Anterior cingulate cortex (tissue), 58 donors: ENCODE measurements at places on chromosomes 1 and 21.

- no peak for DNase-seq
Measured at GRCh38 chr1:116508984-116509980, 61.5 kb downstream of the CD58 start.

- no peak for DNase-seq
Measured at GRCh38 chr1:1170215-1171091, 3.2 kb upstream of the TTLL10 start.

DNA sequence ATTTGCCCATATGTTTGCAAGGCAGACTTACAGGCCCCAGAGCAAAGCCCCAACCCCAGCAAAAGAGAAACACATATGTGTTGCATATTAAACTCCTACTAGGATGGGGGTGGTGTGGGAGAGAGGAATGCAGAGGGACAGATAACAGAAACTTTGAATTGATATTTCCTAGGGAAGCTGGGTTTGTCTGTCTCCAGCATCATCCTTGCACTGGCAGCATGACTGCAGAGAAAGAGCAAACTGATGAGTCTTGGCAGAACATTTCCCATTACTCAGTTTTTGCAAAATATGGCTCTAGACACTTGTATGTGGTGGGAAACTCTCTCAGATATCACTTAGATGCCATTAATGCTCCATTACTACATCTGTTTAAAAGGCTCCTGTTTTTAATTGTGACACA lies 43.8 kb upstream of the MARK1 start:
- DNase-seq, result no peak

DNA sequence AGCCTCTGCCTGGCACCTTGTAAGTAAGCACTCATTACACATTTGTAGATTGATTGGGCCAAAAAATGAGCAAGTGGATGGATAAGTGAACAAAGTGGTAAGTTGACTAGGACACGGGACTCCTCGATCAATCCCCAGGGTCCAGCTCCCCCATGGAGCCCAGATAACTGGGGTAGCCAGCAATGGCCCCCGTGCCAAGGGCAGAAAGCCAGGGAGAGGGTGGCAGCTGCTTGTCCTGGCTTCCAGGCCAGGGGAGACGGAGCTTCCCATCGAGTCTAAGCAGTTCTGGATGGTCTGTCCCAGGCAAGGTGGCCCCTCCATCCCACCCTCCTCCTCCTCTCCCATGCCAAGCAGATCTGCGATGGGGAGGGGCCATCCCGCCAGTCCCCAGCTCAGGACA lies 91.4 kb downstream of the SPSB1 start:
- no peak for DNase-seq

GRCh38 chr21:27595716-27596115 lies 628.8 kb upstream of the ADAMTS5 start:
- no peak for DNase-seq

GRCh38 chr1:204725821-204726448 lies 40.4 kb upstream of the LRRN2 start:
- DNase-seq, result no peak

DNA sequence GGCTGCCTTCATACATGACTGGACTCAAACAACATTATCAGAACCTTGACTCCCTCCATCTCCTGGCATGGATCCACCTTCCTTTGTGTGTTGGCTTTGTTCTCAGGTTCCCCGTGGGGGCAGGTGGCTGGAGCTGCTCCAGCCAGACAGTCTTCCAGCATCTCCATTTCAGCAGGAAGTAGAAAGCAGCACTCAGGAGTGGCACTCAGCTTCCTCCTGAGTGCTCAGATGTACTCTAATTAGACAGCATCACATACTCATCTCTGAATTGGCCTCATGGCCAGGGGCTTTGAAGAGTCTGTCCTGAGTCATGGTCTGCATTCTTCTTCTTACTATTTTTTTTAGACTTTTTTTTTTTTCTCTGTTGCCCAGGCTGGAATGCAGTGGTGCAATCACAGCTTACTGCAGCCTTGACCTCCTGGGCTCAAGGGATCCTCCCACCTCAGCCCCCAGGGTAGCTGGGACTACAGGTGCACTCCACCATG lies 27.9 kb downstream of the OVAAL start:
- DNase-seq, result no peak

- no peak for DNase-seq
Measured at GRCh38 chr1:25780318-25781129, 19.5 kb upstream of the SELENON start.

DNA sequence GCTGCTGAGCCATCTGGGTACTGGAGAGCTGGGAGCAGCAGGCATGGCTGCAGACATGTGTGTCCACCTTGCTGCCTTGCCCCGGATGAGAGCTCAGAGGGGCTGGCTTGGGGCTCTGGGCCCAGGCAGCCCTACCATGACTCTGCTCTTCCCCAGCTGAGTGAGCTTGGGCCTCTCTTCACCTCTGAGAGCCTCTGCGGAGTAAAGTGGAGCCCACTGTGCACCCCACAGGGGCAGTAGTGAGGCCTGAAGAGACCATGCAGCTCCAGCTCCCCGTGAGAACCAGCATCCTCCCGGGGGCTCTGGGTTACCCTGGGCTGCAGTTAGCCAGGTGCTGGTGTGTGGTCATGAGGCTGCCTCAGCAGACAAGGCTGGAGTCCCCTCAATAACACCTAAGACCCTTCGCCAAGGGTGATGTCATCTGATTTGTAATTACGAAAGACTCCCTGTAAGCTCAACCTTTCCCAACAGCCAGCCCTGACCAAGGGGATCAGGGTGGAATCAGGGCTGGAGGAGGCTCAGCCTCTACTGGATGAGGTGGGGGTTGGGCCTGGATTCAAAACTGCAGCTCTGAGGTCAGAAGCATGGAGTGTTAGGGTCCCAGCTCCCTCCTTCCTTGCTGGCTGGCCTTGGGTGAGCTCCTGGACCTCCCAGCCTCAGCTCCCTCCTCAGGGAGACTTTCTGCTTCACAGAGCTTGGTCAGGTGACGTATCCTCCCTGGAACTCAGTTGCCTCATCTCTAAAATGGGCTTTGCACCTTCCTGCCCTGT lies 308.0 kb downstream of the MATN1 start:
- no peak for DNase-seq

GRCh38 chr1:29227511-29227910 lies 3.2 kb downstream of the MECR start:
- DNase-seq, result no peak

GRCh38 chr1:33234588-33234990 lies 21.7 kb upstream of the ZNF362 start:
- no peak for DNase-seq

GRCh38 chr1:43199093-43199726 lies 27.1 kb downstream of the CFAP57 start:
- no peak for DNase-seq

DNA sequence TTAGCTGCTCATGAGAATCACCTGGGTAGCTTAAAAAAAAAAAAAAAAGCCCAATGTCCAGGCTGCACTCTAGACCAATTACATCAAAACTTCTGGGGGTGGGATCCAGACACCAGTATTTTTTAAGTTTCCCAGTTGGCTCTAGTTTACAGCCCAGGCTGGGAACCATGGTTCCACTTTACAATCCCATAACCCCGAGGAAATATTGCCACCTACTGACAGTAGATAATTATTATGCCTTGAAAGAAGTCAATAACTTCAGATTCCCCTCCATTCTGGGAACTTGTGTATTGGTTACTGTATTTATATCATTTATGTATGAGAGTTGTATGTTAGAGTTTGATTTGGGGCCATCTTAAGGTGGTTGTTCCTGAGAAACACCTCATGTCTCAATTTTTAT lies 100.2 kb downstream of the SPATA46 start:
- DNase-seq, result no peak

DNA sequence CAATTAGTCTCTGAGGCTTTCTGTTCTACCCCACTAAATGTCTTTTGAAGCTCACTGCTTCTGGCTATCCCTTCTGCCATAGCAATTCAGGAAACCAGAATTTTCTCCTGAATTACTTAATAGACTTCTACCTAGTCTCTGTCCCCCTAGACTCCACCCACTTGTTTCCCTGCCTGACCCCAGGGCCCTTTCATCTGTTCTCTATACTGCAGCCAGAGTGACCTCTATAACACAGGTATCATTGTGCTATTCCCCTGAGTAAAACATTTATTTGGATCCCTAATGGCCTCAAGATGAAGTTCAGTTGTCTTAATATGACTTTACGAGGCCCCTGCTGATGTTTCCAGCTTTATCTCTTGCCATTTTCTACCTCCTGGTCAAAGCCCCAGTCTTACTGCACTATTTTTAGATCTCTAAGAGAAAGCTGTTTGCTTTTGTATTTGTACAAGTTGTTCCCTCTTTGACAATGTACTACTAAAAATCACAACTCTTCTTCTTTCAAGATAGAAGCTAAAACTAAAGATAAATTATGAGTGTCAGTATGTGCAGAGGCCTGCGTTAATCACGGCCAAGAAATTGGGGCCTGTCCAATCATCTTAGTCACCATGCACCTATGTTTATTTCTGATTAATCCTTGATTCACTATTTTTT lies 54.5 kb downstream of the ATP1B1 start:
- DNase-seq, result no peak

DNA sequence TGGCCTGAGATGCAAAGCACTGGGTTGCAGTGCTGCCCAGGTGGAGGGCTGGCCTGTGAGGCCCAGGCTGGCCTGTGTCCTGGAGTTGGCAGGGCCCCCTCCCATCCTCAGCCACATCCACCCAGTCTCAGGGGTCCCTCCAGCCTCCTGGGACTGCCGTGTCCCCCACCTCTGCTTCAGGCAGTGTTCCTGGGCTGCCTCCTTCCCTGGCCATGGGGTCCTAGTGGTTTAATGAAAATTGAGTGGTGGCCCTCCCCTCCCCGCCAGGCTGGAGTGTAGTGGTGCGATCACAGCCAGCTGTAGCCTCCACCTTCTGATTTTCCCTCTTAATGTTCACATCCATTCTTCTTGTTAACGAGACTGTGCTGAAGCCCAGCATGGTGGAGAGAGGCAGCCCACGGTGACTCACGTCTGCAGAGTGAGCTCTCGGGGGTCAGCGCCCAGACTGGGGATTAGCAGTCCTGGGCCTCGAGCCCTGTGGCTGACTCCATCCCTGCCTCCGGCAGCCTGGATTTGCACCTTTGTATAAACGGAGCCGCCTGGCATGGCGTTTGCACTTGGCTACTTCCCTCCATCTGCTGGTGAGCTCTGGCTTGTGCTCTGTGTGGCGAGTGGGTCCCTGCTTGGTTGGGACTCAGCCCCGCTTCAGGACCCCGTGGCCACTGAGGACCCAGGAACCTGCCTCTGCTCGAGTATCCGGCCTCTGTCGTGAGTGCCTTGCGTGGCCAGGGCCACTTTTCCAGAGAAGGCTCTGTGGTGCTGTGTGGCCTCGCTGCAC lies 6.9 kb downstream of the MIB2 start:
- no peak for DNase-seq

- DNase-seq, result no peak
Measured at GRCh38 chr1:200767321-200767720, 28.6 kb downstream of the CAMSAP2 start.

GRCh38 chr1:76281306-76281705 lies 206.8 kb downstream of the ST6GALNAC3 start:
- no peak for DNase-seq

- no peak for DNase-seq
Measured at GRCh38 chr1:29800522-29800956, 564.2 kb downstream of the PTPRU start.

DNA sequence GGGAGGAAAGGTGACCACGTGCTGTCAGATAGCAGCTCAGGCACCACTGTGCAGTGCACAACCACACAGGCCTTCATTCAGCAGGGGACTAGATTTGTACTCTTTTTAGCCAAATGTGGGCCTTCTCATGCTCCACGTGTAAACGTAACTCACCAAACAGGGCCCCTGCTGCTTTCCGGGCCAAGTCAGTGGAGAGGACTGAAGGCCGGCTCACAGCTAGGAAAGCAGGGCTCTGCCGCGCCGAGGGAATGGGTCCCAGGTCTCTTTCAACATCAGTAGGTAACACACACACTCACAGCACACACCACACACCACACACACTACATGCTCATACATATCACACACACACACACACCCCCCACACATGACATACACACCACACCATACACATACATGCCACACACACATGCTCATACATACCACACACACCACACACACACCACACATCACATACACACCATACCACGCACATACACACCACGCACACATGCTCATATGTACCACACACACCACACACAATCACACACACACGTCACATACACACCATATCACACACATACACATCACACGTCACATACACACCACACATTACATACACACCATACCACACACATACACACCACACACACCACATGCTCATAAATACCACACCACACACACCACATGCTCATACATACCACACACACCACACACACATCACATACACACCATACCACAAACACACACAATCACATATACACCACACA lies 124.0 kb upstream of the ERG start:
- no peak for DNase-seq

- no peak for DNase-seq
Measured at GRCh38 chr1:81197591-81197990, 603.1 kb upstream of the ADGRL2 start.

DNA sequence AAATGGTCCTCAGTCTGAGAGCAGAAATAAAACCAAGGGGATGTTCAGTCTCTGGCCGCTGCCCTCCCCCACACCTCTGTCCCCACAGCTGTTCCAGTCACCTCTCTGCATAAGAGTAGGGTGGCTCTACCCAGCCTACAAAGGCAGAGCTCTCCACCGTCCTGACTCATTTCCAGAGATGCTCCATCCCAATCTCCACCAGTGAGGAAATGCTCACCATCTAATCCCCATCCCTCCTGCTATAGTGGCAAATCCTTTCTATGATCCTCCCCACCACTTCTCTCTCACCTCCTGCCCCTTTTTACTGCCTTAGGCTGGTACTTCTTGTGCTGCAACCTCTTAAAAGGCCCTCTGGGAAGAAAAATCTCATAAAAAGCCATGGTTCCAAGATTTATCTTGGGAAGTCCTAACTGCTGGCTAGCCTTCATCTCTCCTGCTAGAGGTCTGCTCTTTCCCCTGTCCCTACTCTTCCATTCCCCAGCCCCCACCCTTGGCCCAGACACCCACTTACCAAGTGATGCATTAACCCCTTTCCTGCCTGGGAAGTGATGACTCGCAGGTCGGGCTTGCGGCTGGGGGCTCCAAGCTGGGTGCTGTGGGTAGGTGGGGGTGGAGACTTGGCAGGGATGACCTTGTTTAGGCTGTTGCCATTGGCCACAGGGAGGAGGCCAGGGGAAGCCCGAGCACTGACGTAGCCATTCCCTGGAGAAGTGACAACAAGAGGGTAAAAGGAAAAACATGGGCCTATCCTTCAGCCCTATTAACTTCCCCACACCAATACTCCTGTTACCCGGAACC lies 23.9 kb downstream of the MEF2D start:
- DNase-seq, result no peak

GRCh38 chr1:19462781-19463503 lies 22.4 kb downstream of the CAPZB start:
- no peak for DNase-seq

- no peak for DNase-seq
Measured at GRCh38 chr1:193368302-193368701, 181.9 kb upstream of the B3GALT2 start.

DNA sequence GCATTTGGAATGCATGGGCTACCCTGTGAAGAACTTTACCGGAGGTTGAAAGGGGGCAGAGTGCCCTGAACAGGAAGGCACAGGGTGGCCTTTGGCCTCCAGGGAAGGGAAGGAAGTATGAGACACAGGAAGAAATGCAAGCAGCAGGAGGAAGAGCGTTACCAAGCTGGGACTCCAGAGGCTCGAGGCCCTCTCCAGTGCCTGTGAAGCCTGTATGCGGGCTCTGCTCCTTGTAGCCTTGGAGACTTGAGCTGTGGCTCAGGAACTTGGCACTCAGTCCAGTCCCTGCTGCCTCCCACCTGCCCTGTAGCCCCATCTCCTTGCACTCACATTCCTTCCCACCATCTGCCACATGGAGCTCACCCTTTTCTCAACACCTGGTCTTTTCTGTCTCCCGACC lies 33.5 kb upstream of the RNF19B start:
- DNase-seq, result no peak
